ENCODE measurements at places on chromosomes 12 and 14.
A peak's percentile ranks its signal among the peaks of the same experiment; 100 is the strongest.

- ATAC-seq = no peak
Observed at GRCh38 chr12:24906141-24906540, 42.8 kb downstream of the BCAT1 start.

DNA sequence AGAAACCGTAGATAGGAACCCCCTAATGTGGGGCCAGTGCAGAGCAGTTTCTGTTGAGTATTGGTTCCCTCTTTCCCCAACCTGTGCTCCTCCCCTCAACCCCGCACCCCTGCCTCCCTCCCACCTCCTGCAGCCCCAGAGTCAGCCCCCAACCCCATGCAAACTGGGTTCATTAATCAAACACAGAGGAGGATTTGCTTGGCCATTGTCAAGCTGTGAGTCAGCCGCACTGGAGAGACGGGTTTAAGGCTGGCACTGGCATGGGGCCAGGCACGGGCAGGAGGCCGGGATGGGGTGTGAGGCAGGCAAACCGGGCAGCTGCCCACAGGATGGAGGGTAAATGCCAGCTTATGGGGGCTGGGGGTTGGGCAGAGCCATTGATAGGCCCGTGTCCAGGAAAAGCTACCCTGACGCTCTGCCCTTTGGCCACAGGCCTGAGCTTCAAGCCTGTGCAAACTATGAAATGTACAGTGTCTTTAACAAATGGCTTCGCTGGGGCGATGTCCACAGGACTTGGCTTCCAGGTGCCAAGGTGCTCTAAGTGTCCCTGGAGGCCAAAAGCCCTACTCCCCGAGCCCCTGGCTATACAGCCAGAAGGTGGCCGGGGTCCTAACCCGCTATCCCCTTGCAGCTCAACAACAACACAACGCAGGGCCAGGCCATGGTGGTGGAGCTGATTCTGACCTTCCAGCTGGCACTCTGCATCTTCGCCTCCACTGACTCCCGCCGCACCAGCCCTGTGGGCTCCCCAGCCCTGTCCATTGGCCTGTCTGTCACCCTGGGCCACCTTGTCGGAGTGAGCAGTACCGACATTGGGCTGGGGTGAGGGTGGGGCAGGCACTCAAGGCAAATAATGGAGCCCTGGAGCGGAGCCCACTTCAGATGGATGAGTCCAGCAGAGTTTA, 1.4 kb downstream of the AQP5 start:
- no peak for ATAC-seq

DNA sequence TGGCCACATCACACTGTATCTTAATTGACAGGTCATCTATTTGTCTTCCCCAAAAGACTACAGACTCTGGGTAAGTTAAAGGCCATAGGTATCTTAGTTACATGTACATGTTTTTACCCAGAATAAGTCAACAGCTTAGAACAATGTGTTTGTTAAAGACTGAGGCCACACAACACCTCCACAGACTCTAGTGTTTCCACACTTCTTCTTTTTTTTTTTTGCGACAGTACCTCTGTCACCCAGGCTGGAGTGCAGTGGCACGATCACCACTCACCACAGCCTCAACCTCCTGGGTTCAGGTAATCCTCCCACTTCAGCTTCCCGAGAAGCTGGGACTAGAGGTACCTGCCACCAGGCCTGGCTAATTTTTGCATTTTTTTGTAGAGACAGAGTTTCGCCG, 1.3 kb downstream of the GPN3 start:
- ATAC-seq = no peak

- ATAC-seq = no peak
Observed at GRCh38 chr12:80912901-80913770, 24.6 kb downstream of the LIN7A start.

GRCh38 chr14:33525626-33526025, 425.2 kb downstream of the EGLN3 start:
- ATAC-seq = no peak

- peak; percentile 94 for ATAC-seq
Observed at GRCh38 chr12:45336762-45337596, 121.1 kb downstream of the ANO6 start.

GRCh38 chr12:21144309-21144708, 13.3 kb downstream of the SLCO1B1 start:
- ATAC-seq = no peak

GRCh38 chr14:99511421-99512109, 30.4 kb downstream of the CCNK start:
- peak; percentile 49 for ATAC-seq

GRCh38 chr12:109832541-109833306, 474 bp downstream of the TRPV4 start:
- no peak for ATAC-seq

DNA sequence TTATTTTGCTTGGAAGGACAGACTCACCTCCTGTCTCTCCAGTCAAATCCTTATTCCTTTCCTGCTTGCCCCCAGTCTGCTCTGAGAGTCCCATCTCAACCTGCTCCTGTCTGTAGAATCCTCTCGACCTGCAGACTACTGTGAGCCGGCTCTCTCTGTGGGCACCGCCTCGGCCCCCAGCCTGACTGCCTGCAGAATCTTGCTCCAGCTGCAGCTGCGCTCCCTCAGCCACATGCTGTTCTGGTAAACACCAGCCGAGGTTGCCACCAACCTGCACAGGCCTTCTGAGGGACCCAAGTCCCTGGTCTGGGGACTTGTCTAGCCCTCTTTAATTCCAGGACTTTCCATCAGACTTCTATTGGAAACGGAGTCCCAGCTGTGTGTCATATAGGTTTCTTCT, 44.8 kb upstream of the PRMT8 start:
- no peak for ATAC-seq

GRCh38 chr12:5648692-5649359, 216.9 kb downstream of the NTF3 start:
- ATAC-seq = peak; percentile 81

DNA sequence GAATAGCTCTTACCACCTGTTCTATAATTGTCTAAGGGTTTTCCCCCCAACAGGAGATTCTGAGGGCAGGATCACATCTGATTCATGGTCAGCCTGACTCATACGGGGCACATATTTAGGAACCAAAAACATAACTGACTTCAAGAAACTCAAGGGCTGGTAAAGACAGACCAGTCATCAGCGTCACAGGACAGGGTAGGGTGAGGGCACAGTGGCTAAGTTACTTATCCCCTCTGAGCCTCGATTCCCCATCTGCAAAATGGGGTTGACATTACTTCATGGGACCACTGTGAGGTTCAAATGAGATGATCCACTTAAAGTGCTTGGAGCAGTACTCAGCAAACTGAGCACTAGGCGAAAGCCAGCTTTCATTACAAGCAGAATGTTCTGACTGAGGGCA, 606 bp downstream of the CINP start:
- ATAC-seq = peak; percentile 4

- ATAC-seq = no peak
Observed at GRCh38 chr12:14396071-14396470, 30.6 kb downstream of the ATF7IP start.

DNA sequence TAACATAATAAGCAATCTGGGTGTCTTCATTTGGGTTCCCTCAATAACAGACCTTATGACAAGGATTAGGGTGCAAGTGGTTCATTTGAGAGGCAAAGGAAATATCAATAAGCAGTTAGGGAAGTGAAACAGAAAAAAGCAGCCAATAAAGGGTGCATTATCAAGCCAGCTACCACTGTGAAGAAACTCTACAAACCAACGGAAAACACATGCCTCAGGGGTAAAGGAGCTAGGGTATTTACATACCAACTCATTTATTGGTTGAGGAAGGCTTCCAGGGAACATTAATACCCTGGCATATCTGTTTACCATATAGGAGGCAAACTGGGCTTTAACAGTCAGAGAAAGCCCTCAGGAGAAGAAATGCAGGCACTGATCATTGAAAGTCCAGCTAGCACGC, 22.7 kb upstream of the IFNG-AS1 start:
- no peak for ATAC-seq

DNA sequence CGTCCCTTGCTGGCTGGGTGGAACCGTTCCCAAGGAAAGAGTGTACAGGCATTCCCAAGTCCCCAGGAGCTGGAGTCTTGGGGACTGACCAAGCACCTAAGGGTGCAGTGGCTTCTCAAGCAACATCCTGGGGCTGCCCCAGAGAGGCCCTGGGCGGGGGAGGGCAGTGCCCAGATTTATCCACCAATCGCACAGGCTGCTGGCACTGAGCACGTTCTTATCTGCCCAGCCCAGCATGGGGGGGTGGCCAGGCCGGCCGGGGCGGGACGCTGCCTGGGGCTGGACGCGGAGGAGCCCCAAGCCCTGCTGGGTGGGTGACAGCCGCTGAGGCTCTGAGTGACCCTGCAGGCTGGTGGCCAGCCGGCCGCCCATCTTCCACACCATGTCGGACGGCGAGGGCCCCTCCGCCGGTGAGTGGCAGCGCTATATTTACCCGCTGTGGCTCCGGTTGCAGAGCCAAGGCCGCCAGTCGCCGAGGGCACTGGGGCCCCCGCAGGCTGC, 53.4 kb downstream of the CYP46A1 start:
- ATAC-seq = peak; percentile 32

DNA sequence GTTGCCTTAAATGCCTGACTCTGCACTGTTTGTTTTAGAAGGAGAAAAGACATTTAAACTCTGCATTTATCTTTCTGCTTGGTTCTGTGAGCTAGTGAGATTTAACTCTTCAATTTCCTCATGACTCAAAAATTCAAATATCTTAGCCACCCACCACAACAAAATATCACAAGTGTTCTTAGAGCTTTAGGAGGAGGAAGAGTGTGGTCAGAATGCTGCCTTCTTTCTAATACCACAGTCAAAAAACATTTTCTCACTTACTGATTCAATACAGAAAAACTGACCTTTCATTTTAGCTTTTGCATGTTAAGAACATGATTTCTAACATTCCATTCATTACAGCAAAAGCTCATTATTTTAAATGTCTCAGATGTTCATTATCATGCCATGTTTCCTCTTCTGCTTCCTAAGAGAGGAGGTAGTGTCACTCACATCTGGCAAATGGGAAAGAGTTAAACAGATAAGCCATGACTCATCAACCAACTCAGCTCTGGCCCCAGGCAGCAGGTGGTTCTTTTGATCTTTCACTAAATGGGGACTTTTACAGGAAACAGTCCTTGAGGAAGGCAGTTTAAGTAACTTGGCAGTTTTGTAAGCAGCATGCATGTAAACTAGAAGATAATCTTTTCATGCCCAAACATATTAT, 56.4 kb upstream of the RNU6-8 start:
- ATAC-seq = no peak

DNA sequence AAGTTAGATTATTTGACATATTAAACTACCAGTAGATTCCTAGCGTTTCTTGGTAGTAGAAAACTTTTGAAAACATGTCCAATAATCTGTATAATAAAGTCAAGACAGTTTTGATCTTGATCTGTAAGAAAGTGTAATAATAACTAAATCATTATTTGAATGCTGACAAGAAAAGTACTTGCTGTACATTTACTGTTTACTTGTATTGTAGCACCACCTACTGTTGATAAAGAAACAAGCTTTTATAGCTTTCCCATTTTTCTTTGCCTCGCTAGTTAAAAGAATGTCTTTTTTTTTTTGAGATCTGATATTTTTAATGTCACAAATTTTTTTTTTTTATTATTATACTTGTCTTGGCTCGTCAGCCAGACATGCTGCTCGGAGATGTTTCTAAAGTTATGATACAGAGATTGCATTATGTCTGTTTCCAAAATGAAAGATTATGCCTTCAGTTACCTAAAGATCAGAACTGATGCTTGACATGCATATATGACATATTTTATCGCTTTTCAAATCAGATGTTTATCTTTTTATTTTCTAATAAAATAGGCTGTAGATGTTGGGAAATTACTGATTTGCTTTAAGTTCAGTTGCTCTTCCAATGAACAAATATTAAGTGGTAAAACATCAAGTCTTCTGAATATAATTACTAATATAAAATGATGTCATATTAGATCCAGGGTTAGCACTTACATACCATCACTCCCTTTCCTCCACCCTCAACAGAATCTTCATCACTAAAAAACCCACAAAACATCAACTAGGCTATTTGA, 140.5 kb downstream of the AKAP6 start:
- ATAC-seq = peak; percentile 41

- ATAC-seq = peak; percentile 9
Observed at GRCh38 chr14:101583715-101584054, 22.4 kb downstream of the DIO3 start.

DNA sequence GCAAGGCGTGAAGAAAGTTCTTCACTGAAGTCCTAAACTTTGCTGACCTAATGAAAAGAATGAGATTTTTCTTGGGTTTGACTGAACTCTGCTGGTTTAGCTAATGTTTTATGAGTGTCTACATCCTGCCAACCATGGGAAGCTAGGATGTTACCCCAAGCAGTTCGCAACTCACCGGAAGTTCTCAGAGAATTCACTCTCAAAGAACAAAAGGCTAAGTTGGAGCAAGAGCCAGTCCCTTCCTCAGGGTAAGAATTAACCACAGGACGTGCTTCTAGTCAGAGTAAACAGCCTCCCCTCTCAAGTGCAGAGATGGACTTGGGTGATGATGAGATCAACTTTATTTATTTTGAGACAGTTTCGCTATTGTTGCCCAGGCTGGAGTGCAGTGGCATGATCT, 37.3 kb downstream of the TCHP start:
- ATAC-seq = no peak

GRCh38 chr12:57782243-57782607, 362 bp upstream of the TSFM start:
- no peak for ATAC-seq

GRCh38 chr12:104207416-104208205, 8.0 kb upstream of the TXNRD1 start:
- ATAC-seq = no peak

- ATAC-seq = no peak
Observed at GRCh38 chr12:5335069-5335468, 96.8 kb upstream of the NTF3 start.

DNA sequence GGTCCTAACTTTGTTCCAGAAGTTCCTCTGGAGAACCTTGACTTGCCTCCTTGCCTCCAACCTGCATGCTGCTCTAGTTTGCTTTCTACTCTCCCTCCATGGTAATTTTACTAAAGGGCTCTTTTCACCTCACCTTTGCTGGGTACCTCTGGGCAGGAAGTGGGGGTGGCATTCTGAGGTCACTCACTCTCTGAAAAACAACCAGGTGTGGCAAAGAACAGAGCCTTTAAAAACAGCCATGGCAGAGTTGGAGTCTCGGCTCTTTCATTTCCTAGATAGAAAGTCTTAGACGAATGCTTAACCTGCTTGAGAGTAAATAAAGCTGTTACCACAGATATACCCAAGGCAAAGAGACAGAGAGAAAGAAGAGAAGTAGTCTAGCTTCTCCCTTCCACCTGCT, 827.9 kb downstream of the BCL11B start:
- ATAC-seq = no peak

DNA sequence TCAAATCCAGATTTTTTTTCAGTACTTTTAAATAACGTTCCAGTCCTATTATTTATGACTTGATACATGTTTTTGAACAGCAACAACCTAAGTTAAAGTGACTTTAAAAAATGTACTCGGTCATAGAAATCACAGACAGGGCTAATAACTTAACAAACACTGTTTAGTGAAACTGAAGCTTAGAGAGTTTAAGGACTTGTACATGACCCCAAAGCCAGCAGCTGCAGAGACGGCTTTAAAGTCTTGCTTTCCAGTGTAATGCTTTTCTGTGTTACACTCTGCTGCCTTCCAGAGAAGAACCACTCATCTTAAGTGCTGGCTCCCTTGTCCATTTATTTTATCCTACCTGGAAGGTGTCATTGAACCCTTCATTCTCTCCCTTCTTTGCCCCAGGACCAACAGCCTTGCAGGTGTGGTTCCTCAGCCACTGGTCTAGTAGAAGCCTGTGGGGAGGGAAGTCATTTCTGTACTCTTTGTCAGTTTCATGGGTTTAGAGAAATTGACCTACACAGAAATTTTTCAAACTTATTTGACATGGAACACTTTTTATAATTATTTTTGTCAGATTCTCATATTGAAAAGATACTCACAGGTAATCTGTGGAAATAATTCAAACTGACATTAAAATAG, 60.9 kb downstream of the NAV3 start:
- no peak for ATAC-seq

GRCh38 chr14:92103363-92103989, 2.9 kb downstream of the ATXN3 start:
- no peak for ATAC-seq

Measured in motor neuron (in vitro differentiated cells).